ENCODE measurements at places on chromosomes 11 and 22. TPM values are rescaled to one million over a fixed set of nuclear protein-coding genes. Genes with fewer than 3 reads are reported as not detected.
A peak's percentile ranks its signal among the peaks of the same experiment; 100 is the strongest.

XRRA1 gene
- 11.7 TPM for total RNA-seq

SGSM1 gene
- total RNA-seq, result 2.8 TPM

MIAT gene
- 11.2 TPM for total RNA-seq

- DNase-seq, result no peak
Observed at GRCh38 chr11:88231894-88232482, 56.7 kb upstream of the RAB38 start.

APOA5 gene
- total RNA-seq, result not detected

- DNase-seq, result no peak
Observed at GRCh38 chr11:62383822-62384221, 35.0 kb upstream of the SCGB1A1 start.

DNA sequence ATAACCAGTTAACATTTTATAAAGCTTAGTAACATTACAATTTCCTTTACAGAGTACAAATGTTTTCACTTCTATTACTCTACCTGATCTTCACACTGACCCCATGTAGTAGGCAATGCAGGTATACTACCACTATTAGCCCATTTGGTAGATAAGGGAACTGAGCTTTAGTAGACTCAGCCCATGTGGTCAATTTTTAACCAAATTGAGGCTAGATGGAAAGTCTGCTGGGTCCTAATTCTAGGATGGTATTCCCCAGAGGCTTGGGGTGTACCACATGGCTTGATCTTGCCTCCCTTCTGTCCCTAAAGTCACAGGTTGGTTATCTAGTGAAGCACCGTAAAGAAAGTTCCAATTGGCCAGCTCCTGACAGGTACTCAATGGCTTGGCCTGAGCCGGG lies 48.2 kb downstream of the NRXN2 start:
- DNase-seq, result no peak

GRCh38 chr11:116169776-116170175 lies 603.0 kb downstream of the BUD13 start:
- DNase-seq, result no peak

GRCh38 chr11:34599406-34599945 lies 21.4 kb upstream of the EHF start:
- no peak for DNase-seq

MMP13 gene
- total RNA-seq, result 0.87 TPM

DNA sequence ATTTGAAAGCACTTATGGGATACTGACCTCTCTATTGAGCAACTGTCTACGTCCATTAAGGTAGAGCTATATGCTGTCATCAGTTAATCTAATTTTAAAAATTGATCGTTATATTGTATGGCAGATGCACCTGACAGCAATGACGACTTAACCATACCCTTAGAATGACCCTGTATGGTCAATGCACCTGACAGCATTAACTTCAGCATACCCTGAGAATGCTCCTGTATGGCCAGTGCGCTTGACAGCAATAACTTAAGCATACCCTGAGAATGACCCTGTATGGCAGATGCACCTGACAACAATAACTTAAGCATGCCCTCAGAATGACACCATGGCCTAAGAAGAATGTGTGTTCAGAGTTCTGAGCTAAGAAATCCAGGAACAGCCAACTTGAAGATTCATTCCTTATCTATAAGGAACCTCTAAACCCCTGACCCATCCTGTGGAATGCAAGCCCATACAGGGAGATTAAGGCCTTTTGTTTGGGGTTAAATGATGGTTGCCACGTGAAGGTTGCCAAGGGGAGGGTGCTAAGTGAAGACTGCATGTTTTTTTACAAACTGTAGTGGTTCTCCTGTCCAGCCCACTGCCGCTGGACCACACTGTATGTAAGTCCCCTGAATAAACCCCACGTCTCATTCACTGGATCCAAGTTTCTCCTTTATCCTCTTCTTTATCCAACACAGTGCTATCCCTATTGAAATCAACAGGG lies 138.3 kb downstream of the GUCY1A2 start:
- DNase-seq, result no peak

DNA sequence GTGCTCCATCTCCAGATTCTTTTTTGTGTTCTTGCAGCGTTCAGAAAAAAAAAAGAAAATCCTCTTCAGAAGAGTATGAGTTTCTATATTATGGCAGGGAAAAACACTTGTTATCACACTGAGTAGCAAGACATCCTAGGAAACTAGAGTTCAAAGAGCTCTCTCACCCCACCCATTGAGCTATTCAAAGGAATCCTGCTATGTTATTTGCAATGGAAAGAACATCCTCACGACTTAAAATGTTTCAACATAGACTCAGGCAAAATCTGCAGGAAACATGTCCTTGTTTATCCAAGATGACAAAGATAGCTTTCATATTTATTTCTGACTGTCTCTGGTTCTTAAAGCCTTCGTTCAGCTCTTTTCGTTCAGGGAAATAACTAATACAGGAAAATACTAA lies 331.6 kb upstream of the ANO5 start:
- no peak for DNase-seq

RASSF10 gene
- total RNA-seq, result 4.5 TPM

RAC2 gene
- 77.2 TPM for total RNA-seq

GRCh38 chr11:70399681-70400112 lies 1.4 kb downstream of the CTTN start:
- DNase-seq, result peak; percentile 93

DNA sequence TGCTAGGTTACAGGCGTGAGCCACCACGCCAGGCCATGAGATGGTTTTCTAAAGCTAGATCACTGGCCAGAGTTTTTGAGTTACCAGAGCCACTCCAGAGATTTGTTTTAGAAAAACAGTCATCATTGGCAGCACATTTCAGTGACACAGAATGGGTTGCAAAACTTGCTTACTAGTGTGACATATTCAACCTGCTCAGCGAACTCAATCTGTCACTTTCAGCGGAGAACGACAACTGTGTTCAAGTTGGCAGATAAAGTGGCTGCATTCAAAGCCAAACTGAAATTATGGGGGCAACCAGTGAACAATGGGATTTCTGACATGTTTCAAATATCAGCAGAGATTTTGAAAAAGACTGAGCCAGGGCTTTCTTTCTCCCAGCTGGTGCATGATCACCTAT lies 456.3 kb upstream of the ISX start:
- DNase-seq, result no peak

DNA sequence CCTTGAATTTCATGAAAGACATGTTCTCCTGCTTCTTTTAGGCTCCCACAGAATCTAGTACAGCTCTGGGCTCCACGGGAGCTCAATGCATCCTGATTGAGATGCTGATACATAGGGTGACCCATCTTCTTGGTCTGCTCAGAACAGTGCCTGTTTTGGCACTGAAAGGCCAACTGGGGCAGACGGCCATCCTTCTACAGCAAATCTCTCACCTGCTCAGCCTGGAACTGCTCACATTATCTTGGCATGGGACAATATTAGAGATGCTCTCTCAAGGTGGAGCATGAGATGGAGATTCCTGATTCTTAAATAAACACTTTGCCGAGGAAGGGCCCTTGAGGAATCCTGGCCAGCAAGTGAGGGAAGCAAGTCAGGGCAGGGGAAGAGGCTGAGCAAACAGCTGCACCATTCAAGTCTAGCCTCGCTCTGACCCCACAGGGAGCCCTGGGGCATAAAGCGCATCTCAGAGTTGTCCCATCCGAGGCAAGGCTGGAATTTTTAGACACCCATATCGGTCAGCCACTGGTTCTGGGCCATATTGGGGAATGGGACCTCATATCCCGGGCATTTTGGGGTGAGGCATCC lies 58.4 kb upstream of the CSNK2A3 start:
- DNase-seq, result no peak

DEUP1 gene
- total RNA-seq, result 0.34 TPM

GRCh38 chr11:47104261-47104950 lies 72.3 kb downstream of the ARFGAP2 start:
- DNase-seq, result peak; percentile 51

MCHR1 gene
- total RNA-seq, result not detected

MIOX gene
- total RNA-seq, result not detected

Data from left lung (tissue), 14 donors.